Mesothelial cell of epicardium (in vitro differentiated cells): ENCODE measurements at places on chromosomes 7 and 10. TPM values are rescaled to one million over a fixed set of nuclear protein-coding genes. Genes with fewer than 3 reads are reported as not detected.

The SEMA3E gene
- 0.73 to 1.3 TPM (median 0.81 TPM) in 3 replicates for total RNA-seq

The NANOS1 gene
- total RNA-seq: 4.1 to 4.6 TPM (median 4.4 TPM) in 3 replicates

The CYP3A5 gene
- total RNA-seq: 9.0 to 10.1 TPM (median 9.2 TPM) in 3 replicates

The VWDE gene
- 23.8 to 24.7 TPM (median 24.3 TPM) in 3 replicates for total RNA-seq

GRCh38 chr10:124180044-124180745 is 86.8 kb upstream of the CHST15 start:
- no peaks in the 10 kb centered on the region for H3K36me3 ChIP-seq
- no peak for DNase-seq
- no peak overlapping the region for H3K27ac ChIP-seq
- H3K27me3 ChIP-seq: no peaks in the 10 kb centered on the region
- no peak overlapping the region for H3K4me3 ChIP-seq

GRCh38 chr10:122911889-122912484 is 1.6 kb downstream of the FAM24A start:
- H3K4me1 ChIP-seq: no peaks in the 10 kb centered on the region
- DNase-seq: peak; percentile 89
- no peak overlapping the region for H3K27ac ChIP-seq
- H3K4me3 ChIP-seq: no peak overlapping the region

GRCh38 chr10:28043941-28044340 is 45.1 kb upstream of the ODAD2 start:
- no peak overlapping the region for H3K27ac ChIP-seq
- H3K4me1 ChIP-seq: no peaks in the 10 kb centered on the region
- no peak overlapping the region for H3K4me3 ChIP-seq
- no peak for DNase-seq

DNA sequence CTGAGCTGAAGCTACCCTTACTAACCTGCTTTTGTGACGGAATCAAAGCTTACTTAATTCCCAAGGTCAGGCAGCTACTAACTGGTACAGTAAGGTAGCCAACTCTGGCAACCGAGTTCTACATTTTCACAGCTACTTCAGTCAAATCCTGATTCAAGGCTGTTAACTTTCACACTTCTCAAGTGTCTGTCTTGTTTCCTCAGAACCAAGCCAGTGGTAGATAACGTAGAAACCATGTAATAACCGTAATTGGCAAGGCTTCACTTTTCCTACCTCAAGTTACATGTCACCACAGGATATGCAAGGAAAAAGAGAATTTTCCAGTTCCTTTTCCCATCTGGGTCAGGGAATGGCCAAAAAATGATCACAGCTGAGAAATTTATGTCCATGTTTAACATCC is 746.7 kb downstream of the NRG3 start:
- H3K4me3 ChIP-seq: no peak overlapping the region
- H3K36me3 ChIP-seq: no peaks in the 10 kb centered on the region
- no peak overlapping the region for H3K27ac ChIP-seq
- peaks cover 1% of the 10 kb centered on the region for H3K27me3 ChIP-seq
- no peak for DNase-seq
- H3K4me1 ChIP-seq: no peaks in the 10 kb centered on the region

DNA sequence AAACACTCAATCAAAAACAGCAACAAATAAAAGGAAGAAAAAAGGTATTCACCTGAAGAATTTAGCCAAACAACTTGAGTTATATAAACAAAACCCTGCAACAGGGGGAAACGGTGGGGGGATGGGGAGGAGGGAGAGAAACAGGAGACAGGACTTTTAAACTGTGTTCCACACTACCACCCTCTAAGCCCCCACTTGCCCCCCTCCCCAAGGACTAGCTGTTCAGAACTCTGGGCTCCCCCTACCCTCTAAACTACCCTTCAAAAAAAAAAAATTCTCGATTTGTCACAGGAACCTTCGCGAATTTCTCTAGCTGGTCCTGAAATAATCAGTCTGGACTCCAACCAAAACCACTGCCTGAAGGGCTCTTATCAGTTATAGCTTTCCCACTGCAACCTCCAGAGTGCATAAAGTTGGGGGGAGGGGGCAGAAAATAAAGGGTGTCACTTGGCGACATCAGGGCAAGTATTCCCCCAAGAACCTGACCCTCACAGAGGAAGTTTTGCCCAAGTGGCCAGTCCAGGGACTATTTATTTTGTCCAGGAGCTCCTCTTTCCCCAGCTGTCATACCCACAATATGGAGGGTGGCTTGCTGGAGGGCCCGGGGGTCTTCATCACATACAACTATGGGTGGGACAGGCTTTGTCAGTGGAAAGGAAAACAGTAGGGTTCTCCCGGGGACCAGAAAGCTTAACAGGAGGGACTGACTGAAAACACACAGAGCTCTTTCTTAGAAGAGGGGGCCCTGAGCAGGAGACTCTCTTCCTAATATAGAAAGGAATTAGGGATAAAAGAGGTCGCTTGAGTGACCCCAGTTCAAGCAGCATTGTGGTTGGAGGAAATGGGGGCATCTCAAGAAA is 1.3 kb downstream of the UBE2H start:
- DNase-seq: no peak
- H3K27ac ChIP-seq: no peak overlapping the region
- H3K4me3 ChIP-seq: no peak overlapping the region
- peaks cover 24% of the 10 kb centered on the region for H3K4me1 ChIP-seq

DNA sequence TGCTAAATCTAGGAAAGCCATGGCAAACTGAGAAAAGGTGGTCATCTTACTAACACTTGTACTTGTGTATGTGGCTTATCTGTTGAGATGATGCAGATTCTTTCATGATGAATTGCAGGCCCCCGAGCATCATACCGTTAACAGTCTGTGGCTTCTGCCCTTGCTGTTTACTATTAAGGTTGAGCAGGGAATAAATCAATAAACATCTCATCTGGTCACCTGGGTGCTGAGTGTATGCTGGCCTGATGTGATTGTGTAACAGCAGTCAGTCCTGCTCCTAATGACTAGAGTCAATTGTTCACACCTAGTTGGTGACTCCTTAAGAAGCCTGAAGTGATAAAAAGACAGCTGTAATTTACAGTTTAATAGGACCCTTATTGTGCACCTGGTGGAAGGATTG is 8.3 kb upstream of the GNAT3 start:
- H3K27me3 ChIP-seq: no peaks in the 10 kb centered on the region
- H3K4me3 ChIP-seq: no peak overlapping the region
- no peak for DNase-seq
- no peak overlapping the region for H3K27ac ChIP-seq

DNA sequence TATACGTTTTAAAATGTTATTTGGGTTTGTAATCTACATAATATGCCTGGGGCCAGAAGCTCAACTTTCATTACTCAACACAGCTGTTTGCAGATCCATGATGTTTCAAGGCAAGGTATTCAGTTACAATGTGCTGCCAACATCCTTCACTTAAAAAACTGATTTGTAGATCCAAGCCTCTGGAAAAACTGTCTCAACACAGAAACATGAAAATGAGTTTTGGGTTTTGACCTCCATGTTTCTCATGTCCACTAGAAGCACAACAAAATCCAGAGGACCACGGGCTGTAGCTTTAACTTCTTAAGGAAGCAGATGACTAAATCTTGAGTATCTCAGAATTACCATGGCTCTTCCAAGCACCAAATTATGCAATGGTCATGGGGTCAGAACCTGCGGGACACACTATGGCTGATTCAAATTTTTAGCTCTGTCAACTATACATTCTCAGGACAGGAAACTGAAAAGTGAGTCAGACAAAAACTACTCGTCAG is 247.1 kb upstream of the GRB10 start:
- H3K4me1 ChIP-seq: peaks cover 11% of the 10 kb centered on the region
- no peak overlapping the region for H3K27ac ChIP-seq
- no peak for DNase-seq
- no peak overlapping the region for H3K4me3 ChIP-seq
- no peaks in the 10 kb centered on the region for H3K36me3 ChIP-seq
- H3K27me3 ChIP-seq: no peaks in the 10 kb centered on the region

DNA sequence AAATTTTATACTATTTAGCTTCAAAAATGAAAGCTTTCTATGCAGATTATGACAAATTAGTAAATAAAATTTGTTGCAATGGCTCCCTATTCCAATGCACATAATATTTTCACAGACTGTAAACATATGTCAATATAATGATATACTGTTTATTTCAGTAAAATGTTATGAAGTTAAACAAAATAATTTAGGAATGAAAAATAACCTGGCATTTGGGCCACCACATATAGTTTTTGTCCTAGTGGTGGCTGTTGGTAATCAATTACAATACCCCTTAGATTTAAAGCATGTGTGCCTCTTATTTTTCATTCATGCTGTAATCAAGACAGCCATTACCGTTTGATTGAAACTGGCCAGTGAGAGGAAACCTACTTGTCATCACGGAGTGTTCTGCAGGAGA is 928.5 kb upstream of the KCND2 start:
- no peak for DNase-seq
- H3K27me3 ChIP-seq: peaks cover 3% of the 10 kb centered on the region
- H3K4me1 ChIP-seq: no peaks in the 10 kb centered on the region
- no peaks in the 10 kb centered on the region for H3K36me3 ChIP-seq

DNA sequence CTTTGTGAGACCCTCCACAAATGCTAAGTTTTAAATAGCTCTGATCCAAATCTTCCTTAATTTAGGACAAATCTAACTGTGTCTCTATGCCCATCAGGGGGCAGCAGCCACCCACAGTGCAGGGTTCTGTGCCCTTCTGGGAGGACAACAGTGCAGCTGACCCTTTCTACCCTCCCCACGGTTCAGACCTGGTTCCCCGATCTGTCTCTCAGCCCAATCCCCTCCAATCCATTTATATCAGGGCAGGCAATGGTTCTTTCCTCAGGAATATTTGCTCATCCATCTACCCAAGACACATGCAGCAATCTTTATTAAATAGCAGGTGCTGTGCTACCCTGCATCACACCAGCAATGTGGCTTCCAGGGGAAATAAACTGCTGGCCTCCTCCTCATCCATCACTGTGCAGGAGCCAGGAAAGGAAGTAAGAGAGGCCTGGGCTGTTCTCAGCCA is 4.0 kb upstream of the RBM28 start:
- peaks cover under 1% of the 10 kb centered on the region for H3K27me3 ChIP-seq
- no peak overlapping the region for H3K4me3 ChIP-seq
- no peaks in the 10 kb centered on the region for H3K36me3 ChIP-seq
- no peak overlapping the region for H3K27ac ChIP-seq

GRCh38 chr7:83452256-83452655 is 196.7 kb downstream of the SEMA3E start:
- no peak for DNase-seq
- no peaks in the 10 kb centered on the region for H3K4me1 ChIP-seq
- no peak overlapping the region for H3K27ac ChIP-seq
- no peaks in the 10 kb centered on the region for H3K36me3 ChIP-seq

DNA sequence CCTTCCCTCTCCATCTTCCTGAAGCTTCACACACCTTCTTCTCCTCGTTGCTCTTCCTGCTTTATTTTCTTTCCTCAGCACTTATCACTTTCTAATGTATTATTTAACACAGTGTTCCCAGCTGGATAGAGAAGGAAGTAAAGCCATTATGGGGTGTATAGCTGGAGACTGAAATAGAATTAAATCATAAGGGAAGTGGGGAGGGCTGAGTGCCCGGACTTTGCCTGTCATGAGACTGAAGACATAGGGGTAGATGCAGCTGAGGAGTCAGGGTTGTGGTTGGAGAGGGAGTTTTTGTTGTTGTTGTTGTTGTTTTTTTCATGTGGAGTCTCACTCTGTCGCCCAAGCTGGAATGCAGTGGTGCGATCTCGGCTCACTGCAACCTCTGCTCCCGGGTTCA is 65.3 kb downstream of the GALNT11 start:
- H3K4me1 ChIP-seq: peaks cover 11% of the 10 kb centered on the region
- no peak overlapping the region for H3K27ac ChIP-seq
- H3K27me3 ChIP-seq: no peaks in the 10 kb centered on the region
- DNase-seq: no peak
- H3K36me3 ChIP-seq: peaks cover 31% of the 10 kb centered on the region
- H3K4me3 ChIP-seq: no peak overlapping the region

DNA sequence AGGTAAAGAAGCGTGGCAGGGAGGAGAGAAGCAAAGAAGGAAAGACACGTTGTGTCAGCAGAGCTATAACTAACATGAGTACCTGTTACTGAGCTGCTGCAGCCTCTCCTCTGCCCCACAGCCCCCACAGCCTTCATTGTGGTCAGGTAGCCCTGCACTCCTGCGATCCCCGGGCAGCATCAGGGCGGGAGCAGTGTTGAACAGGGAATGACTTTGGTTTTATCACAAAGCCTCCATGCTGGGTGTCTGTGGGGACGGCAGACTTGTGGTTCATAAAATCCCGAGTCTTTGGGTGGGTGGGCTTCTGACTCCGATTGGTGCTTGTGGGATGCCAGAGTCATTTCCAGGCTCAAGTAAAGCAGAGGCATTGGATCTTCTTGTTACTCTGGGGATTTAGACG is 14.8 kb upstream of the PRKAG2 start:
- H3K4me3 ChIP-seq: no peak overlapping the region
- H3K27ac ChIP-seq: no peak overlapping the region
- H3K36me3 ChIP-seq: no peaks in the 10 kb centered on the region

DNA sequence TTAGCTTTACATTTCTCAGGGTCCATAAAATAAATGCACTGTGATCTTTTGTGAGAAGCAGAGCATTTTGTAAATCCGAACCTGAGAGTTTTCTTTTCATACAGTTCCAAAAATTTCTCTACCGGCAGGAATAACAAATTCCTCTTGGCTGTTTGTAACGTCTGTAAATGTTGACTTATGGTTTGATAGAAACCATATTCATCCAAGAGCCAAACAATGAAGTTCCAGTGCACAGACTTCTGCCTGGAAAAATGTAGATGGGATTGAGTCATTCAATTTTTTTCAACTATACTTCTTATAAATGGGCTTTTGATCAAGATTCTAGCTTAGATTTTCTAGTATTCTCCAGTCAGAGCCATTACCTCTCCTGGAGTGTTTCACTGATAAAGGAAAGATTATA is 530.6 kb downstream of the TFEC start:
- no peaks in the 10 kb centered on the region for H3K27me3 ChIP-seq
- peaks cover 3% of the 10 kb centered on the region for H3K36me3 ChIP-seq
- H3K4me3 ChIP-seq: no peak overlapping the region
- peaks cover 19% of the 10 kb centered on the region for H3K4me1 ChIP-seq
- no peak for DNase-seq

GRCh38 chr7:11623093-11623678 is 208.8 kb downstream of the THSD7A start:
- DNase-seq: no peak
- no peak overlapping the region for H3K4me3 ChIP-seq
- H3K27ac ChIP-seq: no peak overlapping the region
- no peaks in the 10 kb centered on the region for H3K27me3 ChIP-seq

GRCh38 chr7:75608451-75609122 is 116.5 kb downstream of the SPDYE5 start:
- no peaks in the 10 kb centered on the region for H3K27me3 ChIP-seq
- H3K4me1 ChIP-seq: peaks cover 3% of the 10 kb centered on the region
- H3K36me3 ChIP-seq: no peaks in the 10 kb centered on the region
- no peak overlapping the region for H3K4me3 ChIP-seq
- peak overlapping the region; percentile 3 for H3K27ac ChIP-seq

DNA sequence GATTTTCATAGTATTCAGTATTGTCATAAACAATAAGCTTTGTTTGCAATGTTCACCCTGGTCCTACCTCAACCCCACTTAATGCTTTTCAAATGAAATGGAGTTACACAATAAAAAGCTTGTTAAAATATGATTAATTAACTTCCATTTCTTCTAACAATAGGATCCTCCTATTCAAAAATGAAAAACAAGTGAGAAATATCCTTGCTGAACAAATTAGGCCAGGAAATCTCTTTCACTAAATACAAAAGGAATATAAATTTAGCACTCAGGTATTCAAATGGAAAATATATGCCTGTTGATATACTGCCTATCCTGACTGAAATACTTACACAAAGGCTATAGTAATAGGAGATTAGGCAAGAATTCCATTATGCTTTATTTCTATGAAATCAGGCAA is 323.4 kb upstream of the GRM3 start:
- no peak overlapping the region for H3K27ac ChIP-seq
- H3K36me3 ChIP-seq: no peaks in the 10 kb centered on the region
- no peaks in the 10 kb centered on the region for H3K27me3 ChIP-seq
- no peak for DNase-seq

GRCh38 chr10:8183241-8183704 is 128.8 kb downstream of the GATA3 start:
- no peak for DNase-seq
- H3K27me3 ChIP-seq: no peaks in the 10 kb centered on the region
- H3K4me3 ChIP-seq: no peak overlapping the region
